Sciatic nerve (tissue), 2 donors: ENCODE measurements at places on chromosomes 5 and 9. TPM values are rescaled to one million over a fixed set of nuclear protein-coding genes. Genes with fewer than 3 reads are reported as not detected.

GRCh38 chr9:133406480-133407307, 11.1 kb downstream of the REXO4 start:
- DNase-seq, result peak; percentile 84

DNA sequence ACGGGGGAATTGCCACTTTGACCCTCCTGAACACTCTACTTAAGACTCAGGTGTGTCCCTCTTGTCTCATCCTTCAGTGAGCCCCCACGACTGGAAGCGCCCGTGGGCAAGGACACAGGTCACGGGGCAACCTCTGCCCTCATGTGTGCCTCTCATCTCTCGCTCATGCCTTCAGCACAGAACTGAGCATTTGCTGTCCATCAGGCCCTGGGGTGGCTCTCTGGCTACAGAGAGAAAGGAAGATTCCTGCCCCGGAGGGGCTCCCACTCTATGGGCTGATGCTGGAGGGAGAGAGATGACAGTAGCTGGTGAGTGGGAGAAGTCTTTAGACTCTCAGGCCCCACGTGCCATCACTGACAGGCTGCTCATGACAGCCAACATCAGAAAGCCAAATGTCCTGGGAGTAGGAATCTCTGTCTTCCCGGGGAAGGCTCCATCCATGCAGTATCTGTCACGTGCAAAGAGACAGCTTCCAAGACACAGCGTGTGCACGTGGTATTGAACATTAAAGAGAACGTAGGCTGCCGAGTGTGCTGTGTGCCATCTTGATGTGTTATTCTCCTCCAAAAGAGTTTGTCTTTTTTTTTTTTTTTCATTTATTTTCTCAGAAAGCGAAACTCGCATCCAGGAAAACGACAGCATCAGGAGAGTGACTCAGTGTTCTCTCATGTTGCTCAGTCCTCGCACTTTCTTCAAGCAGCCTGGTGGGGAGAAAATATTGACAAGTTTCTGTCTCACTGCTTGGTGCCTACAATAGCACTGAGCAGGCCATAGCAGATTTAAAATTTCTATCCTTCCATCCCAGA, 190.5 kb downstream of the GAS1 start:
- no peak for DNase-seq

DNA sequence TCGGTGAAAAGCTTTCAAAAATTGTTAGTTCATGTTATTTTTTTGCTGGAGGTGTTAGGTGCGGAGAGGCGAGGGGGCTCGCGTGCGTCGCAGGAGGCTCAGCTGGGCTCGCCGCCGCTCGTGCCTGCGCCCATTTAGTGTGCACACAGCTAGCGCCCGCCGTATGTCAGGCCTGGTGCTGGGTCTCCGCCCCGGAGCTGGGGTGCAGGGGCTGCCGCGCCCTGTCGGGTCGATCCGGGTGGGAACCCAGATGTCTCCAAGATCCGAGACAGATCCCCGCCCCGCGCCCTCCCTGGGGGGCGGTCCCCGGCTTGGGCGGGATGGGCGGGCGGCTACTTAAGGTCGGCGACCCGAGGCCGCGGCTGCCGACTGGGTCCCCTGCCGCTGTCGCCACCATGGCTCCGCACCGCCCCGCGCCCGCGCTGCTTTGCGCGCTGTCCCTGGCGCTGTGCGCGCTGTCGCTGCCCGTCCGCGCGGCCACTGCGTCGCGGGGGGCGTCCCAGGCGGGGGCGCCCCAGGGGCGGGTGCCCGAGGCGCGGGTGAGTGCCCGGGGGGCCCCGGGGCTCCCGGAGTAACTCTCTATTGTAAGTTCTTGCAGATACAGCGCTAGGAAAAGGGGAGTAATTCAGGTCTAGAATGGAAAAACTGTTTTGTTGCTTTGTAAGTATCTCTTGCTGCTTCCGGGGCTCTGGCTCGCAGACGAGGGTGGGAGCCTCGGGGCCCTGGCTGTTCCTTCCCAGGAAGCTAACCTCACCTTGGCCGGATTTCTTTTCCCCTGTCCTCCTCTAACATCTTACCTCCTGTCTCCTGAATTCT, 31.7 kb downstream of the GSN start:
- DNase-seq, result peak; percentile 84

DNA sequence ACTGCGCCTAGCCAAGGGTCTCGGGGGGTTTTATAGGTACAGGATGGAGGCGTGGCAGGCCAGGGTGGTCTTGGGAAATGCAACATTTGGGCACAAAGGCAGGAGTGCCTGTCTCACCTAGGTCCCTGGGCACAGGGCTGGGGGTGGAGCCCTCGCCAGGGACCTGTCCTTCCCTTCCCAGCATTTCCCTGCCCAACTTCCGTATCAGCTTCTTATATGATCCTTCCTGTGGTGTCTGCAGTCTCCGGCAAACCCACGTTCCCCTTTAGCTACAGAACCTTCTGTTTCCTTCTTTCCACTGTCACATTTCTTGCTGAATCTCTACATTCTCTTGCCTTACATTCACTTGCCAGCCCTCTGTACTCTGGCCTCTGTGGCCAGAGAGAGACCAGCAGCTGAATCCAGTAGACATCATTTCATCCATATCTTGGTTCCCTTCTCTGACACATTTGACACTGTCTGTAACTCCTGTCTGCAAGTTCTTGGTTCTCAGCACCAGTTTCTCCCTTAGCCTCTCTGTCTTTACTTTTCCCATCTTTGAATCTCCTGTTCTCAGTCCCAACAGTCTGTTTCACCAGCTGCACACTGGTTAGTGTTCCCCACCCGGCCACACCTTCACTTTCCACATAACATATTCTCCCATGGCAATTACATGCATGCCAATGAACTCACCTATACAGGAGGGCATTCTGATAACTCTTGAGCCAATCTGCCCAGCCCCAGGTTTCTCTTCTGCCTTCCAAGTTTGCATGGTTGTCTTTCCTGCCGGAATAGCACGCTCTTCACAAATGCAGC, 134.7 kb upstream of the ZNF608 start:
- DNase-seq, result no peak

- no peak for DNase-seq
These were observed 236.3 kb upstream of the SEMA6A start for GRCh38 chr5:116810951-116811350.

GRCh38 chr9:19113964-19114679, 11.4 kb upstream of the HAUS6 start:
- DNase-seq, result no peak

The PCDHA10 gene
- total RNA-seq, result 2.9 TPM

The CXCL14 gene
- total RNA-seq, result 184 TPM

The ACSL6 gene
- 3.3 TPM for total RNA-seq
